Epithelial cell of alveolus of lung (primary cell): ENCODE measurements at places on chromosomes 2 and 18. TPM values are rescaled to one million over a fixed set of nuclear protein-coding genes. Genes with fewer than 3 reads are reported as not detected.

STPG4 gene
- 1.0 TPM in 1 of 2 replicates, not detected in the other for total RNA-seq

PECR gene
- total RNA-seq: 4.6 and 7.0 TPM in 2 replicates

POTEC gene
- total RNA-seq: not detected in 2 replicates

CFC1B gene
- total RNA-seq: not detected in 2 replicates

ALLC gene
- total RNA-seq: not detected in 2 replicates

GCG gene
- total RNA-seq: not detected in 2 replicates

ALPI gene
- total RNA-seq: not detected in 2 replicates

NCKAP1 gene
- 63.2 and 101 TPM in 2 replicates for total RNA-seq

SANBR gene
- 7.2 TPM in 2 replicates for total RNA-seq

SCYGR4 gene
- not detected in 2 replicates for total RNA-seq

BOK gene
- total RNA-seq: 23.3 and 64.8 TPM in 2 replicates

VWC2L gene
- total RNA-seq: not detected in 2 replicates
